Stimulated activated CD4-positive, alpha-beta T cell treated with anti-CD3 and anti-CD28 coated beads, Interleukin-1b, Interleukin-23, amount 100 ng/mL, for 4 hours (primary cell): ENCODE measurements at places on chromosomes 12 and 14.

GRCh38 chr14:86543521-86543920 lies 1013.6 kb downstream of the FLRT2 start:
- no peak for DNase-seq

DNA sequence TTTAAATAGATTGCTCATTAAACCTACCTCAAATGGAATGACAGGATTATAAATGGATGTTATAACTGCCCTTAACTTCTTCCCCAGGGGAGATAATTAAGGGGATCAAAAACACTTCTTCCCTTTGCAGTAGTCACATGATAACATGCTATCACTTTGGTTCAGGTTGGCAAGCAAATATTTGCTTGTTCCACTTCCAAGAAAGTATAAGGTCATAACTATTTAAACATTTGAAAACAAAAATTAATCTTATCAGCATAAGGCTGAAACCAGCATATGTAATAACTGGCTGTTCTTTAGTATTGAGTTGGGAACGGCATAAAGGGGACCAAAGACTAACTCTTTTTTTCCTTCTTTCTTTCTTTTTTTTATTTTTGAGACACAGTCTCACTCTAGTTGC lies 2.4 kb upstream of the LYZ start:
- no peak for DNase-seq

GRCh38 chr12:92003701-92004100 lies 141.9 kb downstream of the BTG1 start:
- DNase-seq: no peak

DNA sequence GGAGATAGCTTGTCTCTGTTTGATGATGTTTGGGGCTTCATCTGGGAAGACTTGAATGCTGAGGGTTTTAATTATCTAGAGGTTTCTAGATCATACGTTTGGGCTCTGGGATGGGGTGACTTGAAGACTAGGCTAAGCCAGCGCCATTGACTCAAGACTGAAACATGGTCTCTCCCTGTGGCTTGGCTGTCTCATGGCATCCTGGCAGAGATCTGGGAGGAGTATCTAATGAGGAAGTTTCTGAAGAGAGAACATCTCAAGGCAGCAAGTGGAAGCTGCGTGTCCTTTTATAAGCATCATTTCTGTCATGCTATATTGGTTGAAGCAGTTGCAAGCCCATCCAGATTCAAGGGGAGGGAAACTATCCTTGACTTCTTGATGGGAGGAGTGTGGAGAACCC lies 104.8 kb downstream of the UNC79 start:
- DNase-seq: no peak

GRCh38 chr14:100880271-100881101 lies 23.0 kb downstream of the RTL1 start:
- DNase-seq: no peak

DNA sequence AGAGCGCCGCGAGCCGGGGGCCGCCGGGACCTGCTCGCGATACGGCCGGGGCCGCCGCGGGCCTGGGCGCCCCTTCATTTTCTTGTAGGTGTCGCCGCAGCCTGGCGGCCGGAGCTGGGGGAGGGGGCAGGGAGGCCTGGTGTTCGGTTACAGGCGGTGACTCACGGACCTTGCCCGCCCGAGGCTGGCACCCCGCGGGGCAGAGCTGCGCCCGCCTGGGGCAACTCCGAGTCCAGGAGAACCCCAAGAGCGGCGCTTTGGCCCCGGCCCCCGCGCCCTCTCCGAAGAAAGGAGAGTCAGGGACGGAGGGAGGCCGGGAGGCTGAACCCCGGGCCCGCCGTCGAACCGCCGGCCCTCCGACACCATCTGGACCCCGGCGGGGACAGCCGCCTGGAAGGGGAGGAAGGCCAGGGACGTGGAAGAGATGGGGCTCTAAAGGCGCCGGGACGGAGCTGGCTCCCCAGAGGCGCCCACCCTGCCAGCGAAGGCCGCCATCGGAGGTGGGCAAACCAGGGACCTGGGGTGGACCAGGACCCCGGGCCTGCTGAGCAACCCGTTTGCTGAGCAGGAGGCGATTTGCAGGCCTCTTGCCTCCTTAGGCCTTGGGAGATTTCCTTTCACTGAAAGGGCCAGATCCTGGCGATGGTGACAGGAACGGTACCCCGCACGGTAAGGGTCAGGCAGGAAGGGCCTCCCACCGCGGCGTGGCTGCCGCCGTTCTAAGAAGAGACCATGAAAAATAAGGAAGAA lies 843 bp upstream of the NUAK1 start:
- no peak for DNase-seq

DNA sequence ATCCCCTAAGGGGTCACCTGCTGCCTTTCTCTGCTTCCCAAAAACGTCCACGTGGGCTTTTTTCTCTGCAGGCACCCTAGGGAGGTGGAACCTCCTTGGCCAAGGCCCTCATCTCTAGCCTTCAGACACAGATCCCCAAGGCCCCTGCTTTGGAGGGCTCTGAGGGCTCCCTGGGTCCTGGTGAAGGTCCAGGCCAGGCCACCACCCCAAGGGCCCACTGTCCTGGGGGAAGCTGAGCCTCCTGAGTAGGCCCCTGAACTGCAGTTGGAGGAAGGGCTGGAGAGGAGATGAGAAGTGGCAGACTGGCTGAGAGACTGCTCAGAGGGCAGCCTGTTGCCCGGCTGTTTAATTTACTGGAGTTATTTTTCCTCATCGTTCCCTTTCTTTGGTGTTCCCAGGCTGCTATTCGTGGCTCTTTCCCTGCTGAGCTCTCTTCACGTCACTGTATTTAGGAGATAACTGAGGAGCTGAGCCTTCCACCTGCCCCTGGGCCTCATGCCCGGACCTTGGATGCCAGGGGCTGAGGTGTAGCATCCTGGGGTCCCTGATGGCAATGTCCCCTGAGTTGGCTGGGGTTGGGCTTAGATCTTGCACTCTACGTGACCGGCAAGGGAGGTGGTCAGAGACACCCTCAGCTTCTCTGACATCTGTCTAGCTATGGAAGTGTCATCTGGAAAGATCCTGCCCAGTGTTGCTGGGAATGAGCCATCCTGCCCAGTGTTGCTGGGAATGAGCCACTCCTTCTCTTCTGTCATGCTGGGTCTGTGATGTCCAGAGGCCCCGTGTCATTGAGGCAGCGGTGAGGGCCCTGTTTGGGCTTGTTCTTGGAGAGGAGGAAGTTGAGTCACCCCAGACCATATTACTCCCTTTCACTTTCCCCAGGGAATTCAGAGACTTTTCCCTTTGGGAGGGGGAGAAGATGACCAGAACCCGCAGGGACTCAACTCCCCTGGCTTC lies 139.8 kb downstream of the TSPAN9 start:
- no peak for DNase-seq
